Naive B cell (primary cell): ENCODE measurements at places on chromosomes 12 and 14. TPM values are rescaled to one million over a fixed set of nuclear protein-coding genes. Genes with fewer than 3 reads are reported as not detected.

- DNase-seq = peak; percentile 28
These were observed 20.0 kb downstream of the CKAP4 start for GRCh38 chr12:106227641-106228319.

DNA sequence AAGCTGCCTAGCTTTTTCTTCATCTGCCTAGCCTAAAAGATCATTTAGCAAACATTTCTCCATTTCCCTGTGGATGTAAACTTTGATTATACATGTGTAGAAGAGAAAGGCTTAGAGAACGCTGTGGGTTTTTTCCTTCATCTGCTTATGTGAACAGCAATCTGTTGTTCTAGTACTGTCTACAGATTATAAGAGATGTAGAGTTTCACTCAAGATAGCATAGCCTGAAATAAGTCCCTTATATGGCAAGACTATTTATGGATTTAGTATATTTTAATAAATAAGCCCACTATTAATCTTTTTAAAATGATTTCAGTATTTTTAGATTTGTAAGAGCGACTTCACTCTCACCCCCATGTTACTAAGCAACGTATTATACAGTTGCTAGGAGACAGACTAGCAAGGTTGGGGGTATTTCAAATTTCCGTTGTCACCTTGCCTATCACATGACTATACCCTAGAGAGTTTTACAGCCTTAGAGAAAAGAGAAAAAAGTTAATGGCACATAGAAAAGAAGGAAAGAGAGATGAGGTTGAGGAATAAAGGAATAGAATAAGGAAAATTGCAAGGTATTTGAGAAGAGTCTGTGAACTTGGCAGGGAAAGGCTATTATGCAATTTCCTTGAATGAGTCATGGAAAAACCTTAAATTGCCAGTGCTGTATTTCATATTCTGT lies 12.2 kb upstream of the TUBA1A start:
- DNase-seq = peak; percentile 73

Gene ANKRD33
- not detected for polyA plus RNA-seq

Gene TOMM20L
- polyA plus RNA-seq = not detected

- no peak for DNase-seq
These were observed 60.0 kb downstream of the CHGA start for GRCh38 chr14:92982956-92983355.

GRCh38 chr14:88452231-88452630 lies 66.8 kb downstream of the SPATA7 start:
- DNase-seq = no peak

GRCh38 chr14:60632777-60633176 lies 16.5 kb downstream of the SIX1 start:
- no peak for DNase-seq

GRCh38 chr12:109193896-109194295 lies 77.5 kb downstream of the ACACB start:
- DNase-seq = no peak

DNA sequence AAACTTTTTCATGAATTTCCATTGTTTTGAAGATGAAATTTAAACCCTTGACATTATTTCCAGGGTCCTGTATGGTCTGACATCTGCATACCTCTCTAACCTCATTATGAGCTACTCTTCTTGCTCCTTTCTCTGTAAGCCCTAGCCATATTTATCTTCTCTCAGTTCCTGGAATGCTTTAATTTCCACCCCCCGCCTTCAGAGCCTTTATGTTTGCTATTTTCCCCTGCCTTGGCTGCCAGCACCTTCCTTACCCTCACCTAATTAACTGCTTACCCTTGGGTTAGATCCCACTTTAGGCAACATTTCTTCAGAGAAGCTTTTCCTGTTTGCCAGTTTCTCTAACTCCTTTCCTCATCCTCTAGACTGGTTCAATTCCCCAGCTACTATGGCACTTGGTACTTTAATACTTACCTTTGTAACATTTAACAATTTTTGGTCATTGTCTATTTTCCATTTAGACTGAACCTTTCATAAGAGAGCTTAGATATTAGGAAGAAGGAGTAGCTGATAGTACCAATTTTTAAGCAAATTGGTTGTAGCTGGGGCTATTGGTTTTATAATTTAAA lies 6.0 kb downstream of the STYX start:
- DNase-seq = no peak

Gene PLXNC1
- polyA plus RNA-seq = 4.2 TPM

- DNase-seq = no peak
These were observed 1196.3 kb upstream of the TMEM132C start for GRCh38 chr12:127070515-127071157.

GRCh38 chr12:107045186-107045585 lies 48.2 kb downstream of the CRY1 start:
- no peak for DNase-seq

GRCh38 chr12:89494411-89495231 lies 30.0 kb downstream of the GALNT4 start:
- no peak for DNase-seq

DNA sequence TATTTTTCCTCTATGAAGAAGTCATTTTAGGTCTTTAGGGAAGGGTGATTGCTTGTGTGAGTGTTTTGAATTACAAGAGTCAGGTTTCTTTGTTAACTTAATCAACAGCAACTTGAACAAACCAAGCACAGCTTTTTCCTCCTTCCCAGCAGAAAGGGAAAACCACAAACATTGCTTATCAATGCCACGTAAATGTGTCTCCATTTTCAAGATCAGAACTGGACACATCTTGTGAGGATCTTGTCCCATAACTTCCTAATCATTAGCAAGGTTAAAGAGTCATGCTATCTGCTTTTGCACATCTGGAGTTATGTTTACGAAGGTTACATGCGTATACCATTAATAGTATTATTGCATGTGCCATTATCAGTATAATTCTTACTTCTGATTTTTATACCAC lies 248.0 kb upstream of the FLRT2 start:
- no peak for DNase-seq

DNA sequence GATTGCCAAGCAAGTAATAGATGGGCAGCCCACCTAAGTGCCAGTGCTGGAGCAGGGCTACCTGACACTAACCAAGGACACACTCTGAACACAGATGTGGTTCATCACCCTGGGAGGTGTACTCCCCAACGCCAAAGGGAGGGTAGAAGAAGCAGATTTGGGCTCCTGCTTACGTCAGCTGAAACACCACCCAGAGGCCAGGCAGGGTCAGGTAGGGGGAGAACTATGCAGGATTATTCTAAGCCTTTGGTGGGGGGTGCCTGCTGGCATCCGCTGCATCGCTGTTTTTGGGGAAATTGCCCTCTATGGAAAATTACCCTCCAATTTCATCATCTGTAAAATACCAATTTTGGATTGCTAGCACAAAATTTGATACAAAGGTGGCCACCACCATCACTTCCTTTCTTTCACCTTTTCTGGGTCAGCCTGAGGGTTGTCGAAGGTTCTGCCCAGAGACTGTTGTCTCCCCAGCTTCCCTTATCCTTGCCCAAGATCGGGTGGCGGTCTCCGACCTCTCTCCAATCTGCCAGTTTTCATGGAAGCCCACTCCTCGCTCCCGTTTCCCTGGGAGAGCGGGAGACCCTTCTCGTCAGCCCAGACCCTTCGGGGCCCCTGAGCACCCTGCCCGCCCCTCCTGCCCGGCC lies 535 bp downstream of the BIN2 start:
- peak; percentile 64 for DNase-seq

- no peak for DNase-seq
These were observed 149.6 kb downstream of the MED13L start for GRCh38 chr12:116127859-116128258.

DNA sequence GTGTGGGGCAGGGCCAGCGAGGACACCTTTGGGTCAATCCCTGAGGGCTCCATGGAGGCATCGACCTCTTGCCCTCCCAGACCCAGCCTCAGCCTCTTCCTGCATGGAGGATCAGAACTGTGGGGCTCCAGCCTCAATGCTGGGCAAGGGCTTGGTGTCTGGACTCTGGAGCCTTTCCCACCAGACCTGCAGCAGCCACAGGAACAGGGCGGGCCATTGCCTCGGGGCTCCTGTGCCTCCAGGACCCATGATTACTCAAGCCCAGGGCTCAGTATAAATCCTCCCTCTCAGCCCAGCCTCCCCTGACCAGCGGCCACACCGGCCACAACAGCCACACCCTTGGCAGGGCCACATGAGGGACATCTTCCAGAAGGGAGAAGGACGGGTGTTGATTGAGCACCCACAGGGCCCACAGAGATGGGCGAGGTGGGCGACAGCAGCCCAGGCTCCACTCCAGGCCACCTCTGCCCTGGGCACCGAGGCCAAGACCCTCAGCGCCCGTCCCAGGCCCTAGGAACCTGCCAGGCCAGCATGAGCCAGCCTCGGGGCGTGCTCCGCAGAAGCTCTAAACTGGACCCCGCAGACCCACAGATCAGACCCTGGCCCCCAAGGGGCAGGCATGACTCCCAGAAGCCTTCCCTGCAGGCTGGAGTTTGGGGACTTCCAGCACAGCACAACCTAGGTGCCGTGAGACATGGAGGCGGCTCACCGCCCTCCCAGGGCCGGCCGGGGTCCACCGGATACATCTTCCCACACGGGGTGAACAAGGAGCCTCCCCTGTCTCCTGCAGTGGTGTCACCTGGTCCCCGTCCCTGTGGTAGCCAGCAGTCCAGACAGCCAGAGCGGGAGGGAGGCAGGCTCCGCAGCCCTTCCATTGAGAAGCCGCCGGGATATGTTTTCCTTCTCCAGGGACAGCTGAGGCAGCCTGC lies 25.1 kb downstream of the NCOR2 start:
- no peak for DNase-seq

- DNase-seq = no peak
These were observed 25.4 kb downstream of the BRF1 start for GRCh38 chr14:105275267-105275946.

DNA sequence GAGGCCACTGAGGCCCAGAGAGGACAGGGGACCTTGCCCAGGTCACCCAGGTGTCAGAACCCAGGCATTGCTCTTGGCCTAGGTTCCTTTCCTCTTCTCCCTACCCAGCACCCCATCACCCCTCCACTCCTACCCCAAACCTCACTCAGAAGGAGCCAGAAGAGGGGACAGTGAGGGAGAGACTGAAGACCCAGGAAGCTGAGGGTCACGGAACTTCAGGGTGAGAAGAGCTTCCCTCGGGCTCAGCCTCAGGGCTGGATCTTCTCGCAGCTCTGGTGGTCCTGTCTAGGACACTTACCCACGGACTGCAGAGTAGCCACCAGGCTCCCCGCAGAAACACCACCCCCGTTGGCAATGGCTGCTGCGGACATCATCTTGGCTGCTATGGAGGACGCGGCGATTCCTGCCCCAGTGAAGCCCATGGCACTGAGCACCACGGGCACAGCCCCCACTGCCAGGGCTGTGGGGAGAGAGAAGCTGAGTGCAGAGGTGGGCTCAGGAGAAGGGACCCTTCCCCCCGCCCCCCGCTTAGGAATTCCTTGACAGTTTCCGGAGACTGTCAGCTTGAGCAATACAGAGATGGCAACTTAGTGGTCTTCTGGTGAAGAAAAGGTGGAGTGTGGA lies 1.1 kb downstream of the IFI27L2 start:
- no peak for DNase-seq

DNA sequence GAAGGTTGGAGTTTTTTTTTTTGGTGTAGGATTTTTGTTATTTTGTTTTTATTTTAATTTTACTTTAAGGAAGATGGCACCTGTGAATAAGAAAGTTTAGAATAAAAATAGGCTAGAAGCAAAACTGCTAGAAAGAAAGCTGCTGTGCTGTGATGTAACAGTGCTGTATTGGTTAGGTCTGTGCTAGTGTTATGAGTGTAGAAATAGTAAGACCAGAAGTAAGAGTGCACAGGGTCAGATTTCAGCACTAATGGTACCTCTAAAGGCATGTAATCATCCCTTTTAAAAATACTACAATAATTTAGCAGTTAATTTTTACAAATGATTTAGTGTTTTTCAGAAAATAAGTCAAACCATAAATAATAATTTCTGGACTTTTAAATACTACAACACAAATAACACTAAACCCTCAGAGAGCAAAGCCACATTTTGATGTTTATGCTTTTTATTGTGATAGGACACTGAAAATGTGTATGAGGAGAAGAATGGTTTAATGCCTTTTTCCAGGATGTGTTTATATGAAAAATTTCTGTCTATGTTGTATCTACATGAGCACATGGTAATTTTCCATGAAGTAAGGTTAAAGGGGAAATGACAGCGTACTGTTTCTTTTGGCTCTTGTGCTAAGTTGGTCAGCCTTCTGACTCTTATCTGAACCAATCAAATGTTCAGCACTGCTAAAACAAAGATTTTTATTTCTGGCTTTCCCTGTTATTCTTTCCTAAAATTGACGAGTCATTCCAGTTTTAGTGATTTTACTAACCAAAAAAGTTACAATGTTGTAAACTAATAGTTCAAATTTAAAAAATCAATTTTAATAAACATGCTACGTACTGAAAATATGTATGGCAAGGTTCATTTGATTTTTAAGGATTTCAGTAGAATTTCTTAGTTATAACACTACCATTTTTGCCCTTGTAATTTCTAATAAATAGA lies 96.1 kb downstream of the PPHLN1 start:
- DNase-seq = no peak

- no peak for DNase-seq
These were observed 47.7 kb upstream of the IGF1 start for GRCh38 chr12:102528111-102528510.

DNA sequence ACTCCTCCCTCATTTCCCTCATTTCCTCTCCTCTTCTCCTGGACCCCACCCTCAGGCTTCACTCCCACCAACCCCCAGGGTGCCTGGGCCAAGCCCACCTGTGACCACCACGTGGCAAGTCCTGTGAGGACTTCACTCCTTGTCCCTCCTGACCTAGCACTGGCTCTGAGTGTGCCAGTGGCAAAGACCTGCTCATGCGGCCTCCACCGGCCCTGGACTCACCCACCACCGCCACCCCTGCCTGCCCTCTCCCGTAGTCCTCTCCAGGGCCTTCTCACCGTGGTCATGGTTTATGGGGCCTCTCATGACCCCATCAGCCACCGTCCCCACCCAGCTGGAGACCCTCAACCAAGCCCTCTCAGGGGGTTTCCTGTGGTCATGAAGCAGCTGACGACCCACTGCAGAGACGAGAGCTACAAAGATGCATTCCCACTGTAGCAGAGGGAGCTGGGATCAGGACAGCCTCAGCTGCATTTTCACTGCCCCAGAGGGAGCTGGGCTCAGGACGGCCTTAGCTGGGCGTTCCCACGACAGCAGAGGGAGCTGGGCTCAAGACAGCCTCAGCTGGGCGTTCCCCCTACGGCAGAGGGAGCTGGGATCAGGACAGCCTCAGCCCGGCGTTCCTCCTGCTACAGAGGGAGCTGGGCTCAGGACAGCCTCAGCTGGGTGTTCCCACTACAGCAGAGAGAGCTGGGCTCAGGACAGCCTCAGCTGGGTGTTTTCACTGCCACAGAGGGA lies 3.2 kb upstream of the C14orf180 start:
- no peak for DNase-seq

Gene AMDHD1
- 0.31 TPM for polyA plus RNA-seq

Gene RTL1
- polyA plus RNA-seq = not detected

- no peak for DNase-seq
These were observed 82.8 kb downstream of the BORCS5 start for GRCh38 chr12:12439636-12440035.

Gene CIROP
- polyA plus RNA-seq = not detected

Gene MARK3
- polyA plus RNA-seq = 33.0 TPM

Gene SLC2A13
- polyA plus RNA-seq = not detected

Gene IL26
- polyA plus RNA-seq = not detected

DNA sequence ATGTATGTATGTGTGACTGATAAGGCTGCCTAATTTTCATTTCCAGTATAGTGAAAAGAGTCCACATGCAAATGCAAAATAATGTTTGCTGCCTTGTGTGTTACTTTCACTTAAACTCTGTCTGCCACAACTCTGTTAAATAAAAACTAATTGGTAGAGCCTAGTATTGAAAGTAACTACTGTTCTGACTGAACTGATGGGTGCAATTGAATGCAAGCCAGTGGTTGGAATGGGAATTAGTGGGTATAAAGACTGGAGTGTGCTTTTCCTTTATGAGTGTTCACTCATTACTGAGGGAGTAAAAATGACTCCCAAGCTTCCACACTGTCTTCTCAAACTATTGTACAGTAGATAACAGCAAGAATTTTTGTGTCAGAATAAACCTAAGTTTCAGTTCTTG lies 571.0 kb downstream of the TMTC2 start:
- no peak for DNase-seq

Gene TC2N
- 9.2 TPM for polyA plus RNA-seq
